DND-41 (cell line): ENCODE measurements at places on chromosomes 7 and 10.

DNA sequence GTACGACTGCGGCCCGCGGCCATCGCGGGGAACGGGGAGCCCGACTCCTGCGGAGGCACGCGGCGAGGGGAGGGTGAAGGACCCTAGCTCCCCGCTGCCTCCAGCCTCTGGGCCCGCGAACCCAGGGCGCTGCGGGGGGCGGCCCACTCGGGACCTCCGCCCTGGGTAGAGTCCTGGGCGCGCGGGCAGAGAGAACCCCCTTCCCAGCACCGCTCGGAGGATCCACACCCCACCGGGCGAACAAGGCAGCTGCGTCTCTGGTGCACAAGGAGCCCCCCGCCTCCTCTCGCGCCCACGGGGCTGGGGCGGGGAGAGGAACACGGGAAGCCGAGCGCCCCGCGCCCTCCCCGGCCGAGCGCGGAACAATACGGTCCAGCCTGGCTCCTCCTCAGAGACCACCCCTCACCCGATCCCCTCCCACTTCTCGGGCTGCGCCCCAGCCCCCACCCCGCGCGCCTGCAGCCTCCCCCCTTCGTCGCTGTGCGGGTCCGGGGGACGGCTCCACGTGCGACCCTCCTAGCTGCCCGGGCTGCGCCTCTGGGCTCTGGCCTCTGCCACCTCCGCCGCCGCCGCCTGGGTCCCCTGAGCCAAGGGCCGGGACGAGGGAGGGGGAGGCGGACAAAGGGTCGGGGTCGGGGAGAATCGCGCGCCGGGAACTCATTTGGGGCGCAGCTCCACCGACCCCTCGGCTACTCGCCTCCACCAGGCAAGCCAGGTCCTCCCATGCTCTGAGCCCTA lies at the start of gene WDR86:
Gene WDR86 (minus strand): TSS at position 372 of the 738 bp plus-strand sequence. CDS start 449 bp downstream, outside the sequence.
- DNase-seq = peak; percentile 61

- no peak for DNase-seq
Measured at GRCh38 chr10:126204320-126204719, 184.0 kb downstream of the ADAM12 start.

DNA sequence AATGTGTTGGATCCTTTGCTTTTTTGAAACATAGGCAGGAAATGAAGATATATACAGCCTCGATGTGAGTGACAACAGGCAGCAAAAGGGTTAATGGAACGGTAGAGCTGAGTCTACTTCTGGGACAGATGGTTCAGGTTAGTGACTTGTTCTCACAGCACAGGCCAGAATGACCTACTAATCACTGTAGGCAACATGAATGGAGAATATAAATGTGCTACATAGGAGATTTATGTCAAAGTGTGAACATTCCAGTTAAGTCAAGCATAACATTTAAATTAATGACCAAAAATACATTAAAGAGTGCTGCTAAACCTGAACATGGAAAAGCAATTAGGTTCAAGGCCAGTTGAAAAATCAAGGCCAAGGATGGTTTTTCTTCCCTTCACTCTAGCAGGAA lies 235.2 kb downstream of the POU6F2 start:
- DNase-seq = no peak

DNA sequence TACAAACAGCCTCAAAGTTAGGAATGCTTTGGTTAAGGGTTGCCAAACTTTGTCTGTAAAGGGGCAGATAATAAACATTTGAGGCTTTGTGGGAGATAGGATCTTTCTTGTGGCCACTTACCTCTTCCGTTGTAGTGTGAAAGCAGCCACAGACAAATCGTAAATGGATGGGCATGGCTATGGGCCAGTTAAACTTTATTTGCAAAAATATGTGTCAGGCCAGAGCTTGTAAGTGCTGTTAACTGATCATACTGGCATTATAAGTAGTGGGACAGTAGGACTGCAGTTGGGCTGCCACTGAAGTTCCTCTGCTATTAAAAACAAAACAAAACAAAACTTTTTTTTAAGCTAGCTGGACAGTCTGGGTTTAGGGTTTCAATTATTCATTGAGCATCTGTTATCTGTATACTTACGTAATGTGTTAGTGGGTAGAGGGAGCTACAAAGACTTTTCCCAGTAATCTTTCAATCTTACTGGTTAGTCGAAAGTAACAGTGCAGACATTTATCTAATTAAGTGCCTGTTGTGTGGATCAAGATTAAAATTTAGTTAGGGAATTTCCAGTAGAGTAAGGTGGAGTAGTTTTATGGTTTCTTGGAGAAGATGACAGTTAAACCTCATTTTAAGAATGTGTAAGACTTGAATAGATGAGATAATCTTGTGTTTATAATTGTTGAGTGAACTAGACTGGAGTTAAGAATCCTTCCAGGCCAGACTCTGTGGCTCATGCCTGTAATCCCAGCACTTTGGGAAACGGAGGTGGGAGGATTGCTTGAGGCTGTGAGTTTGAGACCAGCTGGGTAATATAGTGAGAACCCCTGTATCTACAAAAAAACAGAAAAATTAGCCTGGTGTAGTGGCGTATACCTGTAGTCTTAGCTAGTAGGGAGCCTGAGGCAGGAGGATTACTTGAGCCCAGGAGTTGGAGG lies 100.1 kb downstream of the BTRC start:
- DNase-seq = no peak

GRCh38 chr7:88146616-88147015 lies 73.2 kb downstream of the SRI start:
- DNase-seq = no peak

DNA sequence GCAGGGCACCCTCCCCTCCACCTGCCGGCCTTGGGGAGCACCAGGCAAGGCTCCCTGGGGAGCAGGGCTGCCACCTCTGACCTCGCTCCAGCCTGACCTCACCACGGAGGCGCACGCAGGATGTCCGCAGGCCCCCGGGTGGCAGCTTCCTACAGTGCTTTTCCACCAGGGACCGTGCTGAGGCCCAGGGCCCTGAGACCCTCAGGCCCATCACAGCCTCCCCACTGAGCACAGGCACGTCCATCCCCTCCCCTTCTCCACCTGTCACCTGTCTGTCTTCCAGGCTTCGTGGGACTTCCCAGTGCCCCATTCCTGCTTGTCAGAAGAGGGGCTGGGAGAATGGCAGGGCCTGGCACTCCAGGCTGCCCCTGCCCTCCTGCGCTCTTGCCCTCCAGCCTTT lies 90.1 kb downstream of the LHPP start:
- no peak for DNase-seq

GRCh38 chr7:50821457-50822008 lies 38.8 kb upstream of the GRB10 start:
- no peak for DNase-seq

DNA sequence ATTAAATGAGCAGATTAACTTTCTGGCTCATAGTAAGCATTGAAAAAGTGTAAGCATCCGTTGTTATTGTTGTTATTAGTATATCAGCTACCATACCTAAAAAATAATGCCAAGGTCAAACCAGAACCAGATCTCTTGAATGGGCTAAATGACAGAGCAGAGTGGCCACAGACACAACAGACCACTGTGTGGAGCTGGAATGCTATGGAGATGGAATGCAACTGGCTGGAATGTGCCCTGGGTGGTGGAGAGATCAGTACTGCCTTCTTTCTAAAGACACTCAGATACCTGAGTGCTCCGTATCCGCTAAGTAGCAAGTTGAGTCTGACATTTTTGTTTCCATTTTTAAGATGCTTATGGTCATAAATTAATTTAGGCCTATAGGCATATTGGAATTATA lies 20.5 kb upstream of the DNAJB12 start:
- DNase-seq = no peak

DNA sequence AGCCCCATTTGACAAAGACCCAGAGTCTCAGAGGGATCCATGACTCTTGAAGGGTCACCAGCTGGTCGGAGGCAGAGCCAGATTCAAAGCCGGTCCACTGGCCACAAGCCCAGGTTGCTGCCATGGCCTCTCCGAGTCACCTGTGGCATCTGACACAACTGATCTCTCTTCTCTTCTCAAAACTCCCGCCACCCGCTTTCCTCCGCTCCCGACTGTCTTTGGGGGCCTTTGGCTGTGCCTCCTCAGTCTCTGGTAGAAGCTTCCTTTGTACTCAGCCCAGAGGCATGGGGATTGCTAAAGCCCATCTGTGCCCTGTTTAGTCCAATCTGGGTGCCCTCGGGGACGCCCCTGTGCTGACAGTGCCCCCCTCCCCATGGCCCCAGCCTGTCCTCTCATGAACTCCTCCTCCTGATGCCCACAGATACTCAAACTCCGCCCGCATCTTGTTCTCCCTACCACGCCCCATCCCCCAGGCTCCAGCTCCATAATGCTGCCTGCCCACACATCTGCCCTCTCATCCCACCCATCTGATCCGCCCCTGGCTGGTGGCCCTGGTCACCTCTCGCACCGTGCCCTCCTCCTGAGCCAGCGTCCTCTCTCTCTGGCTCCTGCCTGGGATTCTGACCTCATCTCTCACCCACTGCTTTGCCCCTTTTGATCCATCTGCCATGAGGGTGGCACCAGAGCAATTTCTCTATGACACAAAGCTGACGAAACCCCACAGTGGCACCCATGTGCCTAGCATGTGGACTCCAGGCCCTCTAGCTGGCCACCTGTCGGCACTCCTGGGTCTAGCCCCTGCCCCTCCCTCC lies 150.6 kb downstream of the SLIT1 start:
- DNase-seq = no peak
